ENCODE measurements at places on chromosomes 13 and 19. TPM values are rescaled to one million over a fixed set of nuclear protein-coding genes. Genes with fewer than 3 reads are reported as not detected.
A peak's percentile ranks its signal among the peaks of the same experiment; 100 is the strongest.

ZNF714 gene
- polyA plus RNA-seq = 29.9 TPM

GRCh38 chr19:661427-662196, 1.4 kb downstream of the RNF126 start:
- no peak for DNase-seq

DNA sequence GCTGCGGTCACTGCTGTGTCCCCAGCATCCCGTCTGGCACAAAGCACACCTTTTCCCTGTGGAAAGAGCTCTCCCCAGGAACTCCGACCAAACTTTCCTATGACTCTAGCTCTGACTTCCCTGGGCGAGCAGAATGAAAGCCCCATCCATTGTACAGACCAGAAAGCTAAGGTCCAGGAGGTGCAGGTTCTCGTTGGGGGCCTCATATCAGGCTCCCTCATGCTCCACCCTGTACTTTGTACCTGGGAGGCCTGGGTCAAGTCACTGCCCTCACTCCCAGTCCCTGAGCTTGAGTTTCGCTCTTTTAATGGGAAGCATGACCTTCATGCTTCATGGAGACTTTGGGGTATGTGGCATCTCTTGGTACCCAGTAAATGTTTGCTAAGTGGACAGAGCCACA, 18.4 kb downstream of the CYTH2 start:
- DNase-seq = no peak

GRCh38 chr19:7328647-7329046, 20.1 kb upstream of the ARHGEF18 start:
- no peak for DNase-seq

DNA sequence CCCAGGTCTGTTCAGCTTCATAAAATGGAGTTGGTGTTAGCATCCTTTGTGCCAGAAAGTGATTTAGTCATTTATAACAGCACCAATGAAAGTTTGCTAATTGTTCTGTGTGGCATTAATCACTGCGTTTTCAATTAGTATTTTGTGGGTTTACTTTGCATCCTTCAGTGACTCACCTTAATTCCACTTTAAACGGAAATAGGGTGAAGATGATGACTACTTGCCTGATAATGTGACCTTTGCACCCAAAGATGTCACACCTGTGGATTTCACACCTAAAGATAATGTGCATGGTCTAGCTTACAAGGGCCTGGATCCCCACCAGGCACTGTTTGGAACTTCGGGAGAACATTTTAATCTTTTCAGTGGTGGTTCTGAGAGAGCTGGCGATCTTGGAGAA, 15.0 kb downstream of the GPATCH1 start:
- no peak for DNase-seq

KASH5 gene
- polyA plus RNA-seq = 0.17 TPM

- no peak for DNase-seq
Observed at GRCh38 chr19:47188507-47189033, 42.4 kb downstream of the BBC3 start.

FUT2 gene
- polyA plus RNA-seq = 3.5 TPM

GRCh38 chr13:110942248-110942981, 27.5 kb upstream of the ANKRD10 start:
- DNase-seq = no peak

GRCh38 chr19:33813391-33814101, 16.9 kb downstream of the KCTD15 start:
- DNase-seq = no peak

DNA sequence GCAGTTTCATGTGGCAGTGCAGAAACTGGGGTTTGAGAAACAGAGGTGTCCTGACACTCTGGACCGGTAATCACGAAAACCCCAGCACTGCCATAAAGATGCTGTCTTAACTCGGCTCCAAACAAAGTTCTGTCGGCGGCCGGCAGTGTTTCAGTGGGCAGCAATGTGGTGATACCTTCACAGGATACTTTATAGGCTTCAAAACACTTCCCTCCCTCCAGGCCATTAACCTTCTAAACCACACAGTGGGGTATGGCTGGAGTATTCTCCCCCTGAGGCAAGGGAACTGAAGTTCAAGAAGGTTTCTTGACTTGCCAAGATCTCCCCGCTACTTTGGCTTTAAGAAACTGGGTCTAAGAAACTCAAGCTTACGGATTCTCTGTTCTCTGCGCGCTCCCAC, 1.1 kb downstream of the RUBCNL start:
- no peak for DNase-seq

MYH14 gene
- 22.9 TPM for polyA plus RNA-seq

C19orf53 gene
- polyA plus RNA-seq = 101 TPM

ZNF560 gene
- 1.3 TPM for polyA plus RNA-seq

GRCh38 chr13:98339684-98340425, 162.8 kb upstream of the RNF113B start:
- no peak for DNase-seq

GRCh38 chr13:75410207-75410606, 71.8 kb downstream of the TBC1D4 start:
- no peak for DNase-seq

- no peak for DNase-seq
Observed at GRCh38 chr13:44230736-44231135, 142.9 kb upstream of the SERP2 start.

PALM gene
- polyA plus RNA-seq = 73.4 TPM

SPATA13 gene
- polyA plus RNA-seq = 68.1 TPM

GRCh38 chr13:61110732-61111131, 304.9 kb downstream of the PCDH20 start:
- DNase-seq = no peak

DNA sequence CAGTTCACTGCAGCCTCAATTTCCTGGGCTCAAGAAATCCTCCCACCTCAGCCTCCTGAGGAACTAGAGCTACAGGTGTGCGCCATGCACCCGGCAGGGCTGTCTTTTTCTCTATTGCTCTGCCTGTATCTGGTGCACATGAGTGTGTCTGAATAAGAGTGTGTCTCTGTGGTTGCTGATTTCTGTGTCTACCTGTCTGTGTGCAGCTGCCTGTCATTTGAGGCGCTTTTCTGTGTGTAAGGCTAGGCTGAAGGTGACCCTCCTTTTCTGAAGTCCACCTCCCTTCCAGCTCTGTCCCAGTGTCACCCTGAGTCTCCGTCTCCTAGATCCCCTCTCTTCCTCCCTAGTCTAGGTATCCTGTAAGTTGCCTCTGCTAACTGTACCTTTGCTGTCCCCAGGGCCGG, 1.5 kb upstream of the PRR12 start:
- DNase-seq = no peak

KIR2DL1 gene
- not detected for polyA plus RNA-seq

WDR88 gene
- polyA plus RNA-seq = 2.0 TPM

DNA sequence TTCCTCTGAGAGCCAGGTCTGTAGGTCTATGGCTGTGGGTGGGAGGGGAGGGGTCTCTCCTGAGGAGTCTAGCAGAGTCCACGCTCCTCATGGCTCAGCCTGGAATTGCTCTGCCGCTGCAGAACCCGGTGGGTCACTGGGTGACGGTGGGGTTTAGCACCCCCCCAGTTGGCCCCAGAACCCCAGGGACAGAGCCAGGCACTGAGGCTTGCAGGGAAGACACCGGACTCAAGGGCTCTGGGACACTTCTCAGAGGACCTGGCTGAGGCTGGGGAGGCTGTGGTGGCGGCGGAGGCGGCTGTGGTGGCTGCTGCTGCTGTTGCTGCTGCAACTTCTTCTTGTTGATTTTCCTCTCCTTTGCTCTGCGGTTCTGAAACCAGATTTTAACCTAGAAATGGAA, 6.1 kb downstream of the CDX2 start:
- DNase-seq = no peak

DNA sequence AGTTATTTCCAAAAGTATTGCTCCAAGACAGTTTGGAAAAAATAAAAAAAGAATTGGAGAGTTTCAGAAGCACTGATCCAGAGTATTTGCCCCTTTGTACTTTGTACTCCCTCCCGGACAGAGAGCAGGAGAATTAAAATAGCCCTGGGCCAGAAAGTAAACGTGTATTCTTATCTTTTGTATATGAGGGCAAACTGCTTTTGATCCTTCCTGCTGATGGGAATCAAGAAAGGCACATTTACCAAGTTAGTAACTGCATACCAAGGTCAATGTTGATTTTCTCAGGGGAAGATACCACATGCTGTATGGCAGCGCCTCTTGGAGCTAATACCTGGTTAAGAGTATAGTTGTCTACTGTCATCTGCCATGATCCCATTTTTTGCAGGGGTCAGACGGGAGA, 10.9 kb upstream of the RB1 start:
- DNase-seq = no peak

DNA sequence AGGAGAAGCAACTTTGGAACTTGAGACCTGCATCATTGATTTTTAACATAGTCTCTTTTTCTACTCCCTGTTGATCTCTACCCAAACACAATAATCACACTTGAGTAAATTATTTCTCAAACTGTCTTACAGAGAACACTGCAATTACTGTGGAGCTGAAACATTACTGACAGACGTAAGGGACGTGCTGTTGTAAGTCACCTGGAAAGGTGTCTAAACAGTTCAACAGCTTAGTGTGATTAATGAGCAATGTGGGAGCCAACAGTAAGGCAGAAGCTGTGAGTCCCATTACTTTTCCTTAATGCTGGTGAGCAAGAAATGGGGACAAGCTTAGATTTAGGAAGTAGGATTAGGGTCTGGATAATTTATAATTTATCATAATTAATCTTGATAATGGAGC, 265.7 kb downstream of the DLEU7 start:
- DNase-seq = no peak

DNA sequence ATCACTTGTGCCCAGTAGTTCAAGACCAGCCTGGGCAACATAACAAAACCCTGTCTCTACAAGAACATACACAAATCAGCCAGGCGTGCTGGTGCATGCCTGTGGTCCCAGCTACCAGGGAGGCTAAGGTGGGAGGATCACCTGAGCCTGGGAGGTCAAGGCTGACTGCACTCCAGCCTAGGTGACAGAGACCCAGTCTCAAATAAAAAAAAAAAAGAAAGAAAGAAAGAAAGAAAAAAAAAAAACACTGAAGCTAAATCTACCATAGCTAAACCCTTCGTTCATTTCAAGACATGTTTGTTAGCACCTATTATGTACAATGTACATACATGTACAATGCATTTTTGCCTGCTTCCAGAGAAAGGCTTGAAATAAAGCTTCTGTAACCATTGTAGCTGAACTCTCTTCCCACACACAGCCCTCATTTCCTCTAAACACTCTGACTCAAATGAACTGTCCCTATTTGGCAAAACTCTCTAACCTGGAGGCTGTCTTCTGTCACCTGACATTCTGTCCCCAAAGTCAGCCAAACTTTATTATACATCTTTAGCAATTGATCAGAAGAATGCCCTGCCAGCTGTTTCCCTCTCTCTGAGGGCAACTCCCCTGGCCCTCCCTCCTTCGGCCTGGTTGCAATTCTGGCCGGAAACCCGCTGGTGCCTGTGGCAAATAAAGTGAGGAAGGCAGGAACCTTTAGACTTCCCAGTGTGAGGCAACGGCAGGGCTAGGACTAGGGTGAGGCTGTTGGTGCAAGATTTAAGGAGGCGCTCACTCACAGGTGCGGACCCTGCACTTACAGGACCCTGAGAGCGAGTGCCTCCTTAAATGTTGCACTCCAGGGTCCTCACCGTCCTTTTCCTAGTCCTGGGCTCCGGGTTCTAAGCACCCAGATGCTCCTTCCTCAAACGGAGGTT, 1.8 kb downstream of the ETHE1 start:
- no peak for DNase-seq

KCTD15 gene
- polyA plus RNA-seq = 45.2 TPM

DNA sequence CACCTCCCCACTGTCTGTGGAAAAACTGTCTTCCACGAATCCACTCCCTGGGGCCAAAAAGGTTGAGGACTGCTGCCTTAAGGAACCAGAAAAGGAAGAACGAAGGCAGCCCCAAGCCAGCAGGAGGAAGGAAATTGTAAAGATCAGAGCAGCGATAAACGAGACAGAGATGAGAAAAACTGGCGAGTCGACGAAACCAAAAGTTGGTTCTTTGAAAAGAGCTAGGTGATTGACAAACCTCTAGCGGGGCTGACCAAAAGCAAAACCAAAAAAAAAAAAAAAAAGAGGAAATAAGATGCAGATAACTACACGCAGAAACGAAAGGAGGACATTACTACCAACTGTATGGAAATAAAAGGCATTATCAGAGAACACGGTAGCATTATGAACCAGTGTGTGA, 76.9 kb downstream of the GADD45B start:
- no peak for DNase-seq

DNA sequence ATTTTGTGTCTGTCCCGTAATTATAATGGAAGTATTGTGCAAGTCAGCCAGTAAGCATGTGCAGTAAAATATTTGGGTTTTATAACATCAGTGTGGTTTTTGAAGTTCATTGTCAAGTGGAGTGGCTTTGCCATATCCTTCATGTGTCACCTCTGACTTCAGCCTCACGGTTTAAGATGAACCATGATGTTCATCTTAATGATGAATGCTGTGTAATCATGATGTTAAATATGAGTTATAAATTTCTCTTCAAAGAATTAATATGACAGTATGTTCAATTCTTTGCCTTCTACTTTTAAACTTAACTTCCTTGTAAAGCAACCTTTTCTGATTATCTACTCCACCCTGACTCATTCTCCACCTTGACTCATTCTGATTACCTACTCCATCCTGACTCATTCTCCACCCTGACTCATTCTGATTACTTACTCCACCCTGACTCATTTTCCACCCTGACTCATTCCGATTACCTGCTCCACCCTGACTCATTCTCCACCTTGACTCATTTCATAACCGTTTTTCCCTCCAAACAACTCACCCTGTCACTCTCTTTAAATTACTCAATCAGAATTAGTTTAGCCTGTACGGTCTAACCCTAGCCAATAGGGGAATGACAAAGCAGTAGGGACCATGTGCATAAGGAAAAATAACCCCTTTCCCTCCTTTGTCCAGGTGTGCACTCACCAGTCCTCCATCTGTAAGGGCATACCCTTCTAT, 50.3 kb upstream of the ANKRD10 start:
- DNase-seq = no peak

TPTE2 gene
- polyA plus RNA-seq = 0.57 TPM

DNA sequence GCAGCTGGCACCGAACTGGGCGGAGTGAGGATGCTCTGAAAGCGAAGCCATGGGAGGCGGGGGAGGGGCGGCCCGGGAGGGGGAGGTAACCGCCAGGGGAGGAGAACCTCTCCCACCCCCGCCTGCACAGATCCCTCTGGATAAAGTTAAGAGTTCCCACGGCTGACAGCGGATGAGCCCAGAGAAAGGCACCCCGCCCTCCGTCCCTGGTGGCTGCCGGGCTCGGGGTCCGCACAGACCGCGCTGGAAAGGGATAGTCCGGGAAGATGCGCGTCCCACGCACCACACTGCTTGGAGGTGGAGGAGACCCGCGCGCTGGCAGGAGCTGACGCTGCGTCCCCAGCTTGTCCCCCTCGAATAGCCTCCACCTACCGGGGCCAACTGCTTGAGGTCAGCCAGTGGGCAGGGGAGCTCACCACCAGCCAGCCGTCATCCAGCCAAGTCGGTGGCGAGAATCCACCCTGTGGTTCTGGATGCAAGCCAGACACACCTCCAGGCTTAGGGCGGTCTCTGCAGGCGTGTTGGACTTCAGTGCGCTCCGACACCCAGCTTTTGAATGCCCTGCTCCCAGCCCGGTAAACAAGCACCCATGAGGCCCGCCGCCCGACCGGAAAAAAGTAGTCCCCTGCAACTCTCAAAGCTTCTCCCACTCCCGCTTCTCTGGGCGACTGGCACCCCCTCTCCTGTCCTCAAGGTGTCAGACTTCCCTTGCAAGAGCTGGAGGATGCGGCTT, at the start of gene TRPC4:
Gene TRPC4 (minus strand): TSS at position 17 of the 733 bp plus-strand sequence. CDS start 86,439 bp downstream, outside the sequence.
- DNase-seq = peak; percentile 84

All from left kidney (tissue), 8 donors.